RPMI8226 (cell line): ENCODE measurements at places on chromosomes 12 and 14.

DNA sequence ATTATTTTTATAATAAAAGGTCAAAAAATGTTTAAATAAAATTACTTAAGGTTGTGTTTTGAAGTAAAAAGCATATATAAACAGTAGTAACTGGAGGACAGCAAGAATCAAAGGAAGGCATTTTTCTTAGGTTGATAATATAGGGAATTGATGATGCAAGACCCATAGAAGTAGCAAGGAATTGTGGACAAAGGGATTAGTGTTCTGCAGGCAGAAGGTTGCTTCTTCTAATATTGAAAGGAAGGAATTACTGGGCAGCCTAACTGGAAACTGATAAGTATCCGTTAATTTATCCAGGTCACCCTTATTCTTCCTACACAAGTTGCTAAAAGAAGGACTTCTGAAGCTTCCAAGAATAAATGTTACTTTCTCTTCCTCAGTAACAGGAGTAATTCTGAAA lies 54.5 kb upstream of the ALX1 start:
- DNase-seq, result no peak

- no peak for DNase-seq
Observed at GRCh38 chr12:114623737-114624136, 60.2 kb downstream of the TBX3 start.

DNA sequence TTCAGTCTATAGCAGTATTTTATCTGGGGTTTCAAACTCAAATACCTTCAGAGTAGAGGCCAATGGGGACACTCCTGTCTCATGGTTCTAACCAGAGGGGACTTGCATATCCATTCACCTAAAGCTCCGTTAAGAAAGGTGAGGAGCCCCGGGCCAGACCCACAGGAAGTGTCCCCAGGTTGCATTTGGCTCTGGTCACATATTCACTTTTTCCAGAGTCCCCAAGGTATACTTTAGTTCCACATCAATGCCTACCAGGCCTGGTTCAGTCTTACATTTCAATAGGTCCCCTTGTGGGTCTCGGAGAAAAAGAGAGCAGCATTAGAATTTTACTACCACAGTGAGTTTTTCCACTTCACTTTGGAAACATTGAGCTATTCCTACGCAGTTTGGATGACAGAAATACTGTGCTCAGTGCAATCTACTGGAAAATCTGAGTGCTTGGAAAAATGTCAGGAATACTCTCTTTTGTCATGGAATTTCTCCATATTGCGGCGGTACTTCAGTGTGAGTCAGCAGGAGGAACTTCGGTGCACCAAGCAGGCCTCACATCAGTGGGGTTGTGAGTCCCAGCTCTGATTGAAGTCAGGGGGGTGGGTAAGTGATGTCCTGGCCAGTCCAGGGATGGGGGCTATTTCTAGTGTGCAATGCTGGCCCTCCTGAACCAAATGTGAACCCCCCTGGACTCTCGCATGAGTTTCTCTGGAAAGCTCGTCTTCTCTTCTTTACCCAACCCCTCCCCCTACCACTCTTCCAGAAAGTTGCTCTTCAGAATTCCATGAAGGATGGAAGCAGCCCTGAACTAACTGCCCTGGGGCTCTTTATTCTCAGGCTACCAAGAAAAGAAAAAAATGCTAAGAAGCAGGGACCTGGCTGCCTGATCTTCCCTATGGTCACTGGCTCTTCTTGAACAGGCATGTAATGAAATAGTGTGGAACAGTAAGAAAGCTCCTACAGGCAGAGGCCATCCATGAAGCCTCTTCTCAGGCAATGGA lies 184.7 kb downstream of the PRKCH start:
- DNase-seq, result no peak

- DNase-seq, result no peak
Observed at GRCh38 chr12:109631302-109631701, 57.7 kb downstream of the MVK start.

- no peak for DNase-seq
Observed at GRCh38 chr14:85024931-85025330, 505.0 kb upstream of the FLRT2 start.

- no peak for DNase-seq
Observed at GRCh38 chr14:104980611-104981531, 2.7 kb upstream of the AHNAK2 start.

DNA sequence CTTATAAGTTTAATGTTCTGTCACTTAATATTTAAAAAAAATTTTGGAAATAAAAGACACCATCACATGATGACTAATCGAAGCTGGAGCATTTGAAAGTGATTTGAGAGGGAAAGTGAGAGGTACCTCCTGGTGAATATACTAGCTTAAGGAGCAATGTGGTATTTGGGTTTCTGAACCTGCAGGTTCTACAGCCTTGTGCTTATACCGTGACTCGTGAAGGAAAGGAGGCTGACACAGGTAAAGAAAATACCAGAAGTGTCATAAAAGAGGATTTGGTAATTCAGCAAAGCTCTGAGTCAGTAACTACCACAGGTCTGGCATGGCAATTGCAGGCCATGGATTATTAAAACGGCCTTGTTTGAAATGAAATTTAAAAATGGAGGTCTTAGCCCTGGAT lies 151.0 kb downstream of the SLC38A4 start:
- no peak for DNase-seq

DNA sequence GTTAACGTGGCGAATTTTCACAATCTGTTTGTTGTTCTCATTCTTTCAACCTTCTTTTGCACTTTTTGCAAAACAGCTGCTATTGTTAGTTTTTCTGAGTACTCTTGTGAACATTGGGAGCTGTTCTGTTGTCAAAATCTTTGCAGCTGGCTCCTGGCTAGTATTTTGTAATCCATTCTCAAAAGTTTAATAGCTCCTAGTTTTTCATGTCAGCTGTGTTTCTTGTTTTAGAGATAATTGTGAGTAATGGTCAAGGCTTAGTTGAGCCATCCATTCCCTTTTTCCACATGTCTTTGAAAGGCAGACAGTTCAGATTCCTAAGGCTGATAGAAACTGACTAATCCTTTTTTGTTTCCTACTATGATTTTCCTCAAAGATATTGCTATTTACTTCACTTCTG lies 39.1 kb upstream of the CRADD start:
- DNase-seq, result no peak

DNA sequence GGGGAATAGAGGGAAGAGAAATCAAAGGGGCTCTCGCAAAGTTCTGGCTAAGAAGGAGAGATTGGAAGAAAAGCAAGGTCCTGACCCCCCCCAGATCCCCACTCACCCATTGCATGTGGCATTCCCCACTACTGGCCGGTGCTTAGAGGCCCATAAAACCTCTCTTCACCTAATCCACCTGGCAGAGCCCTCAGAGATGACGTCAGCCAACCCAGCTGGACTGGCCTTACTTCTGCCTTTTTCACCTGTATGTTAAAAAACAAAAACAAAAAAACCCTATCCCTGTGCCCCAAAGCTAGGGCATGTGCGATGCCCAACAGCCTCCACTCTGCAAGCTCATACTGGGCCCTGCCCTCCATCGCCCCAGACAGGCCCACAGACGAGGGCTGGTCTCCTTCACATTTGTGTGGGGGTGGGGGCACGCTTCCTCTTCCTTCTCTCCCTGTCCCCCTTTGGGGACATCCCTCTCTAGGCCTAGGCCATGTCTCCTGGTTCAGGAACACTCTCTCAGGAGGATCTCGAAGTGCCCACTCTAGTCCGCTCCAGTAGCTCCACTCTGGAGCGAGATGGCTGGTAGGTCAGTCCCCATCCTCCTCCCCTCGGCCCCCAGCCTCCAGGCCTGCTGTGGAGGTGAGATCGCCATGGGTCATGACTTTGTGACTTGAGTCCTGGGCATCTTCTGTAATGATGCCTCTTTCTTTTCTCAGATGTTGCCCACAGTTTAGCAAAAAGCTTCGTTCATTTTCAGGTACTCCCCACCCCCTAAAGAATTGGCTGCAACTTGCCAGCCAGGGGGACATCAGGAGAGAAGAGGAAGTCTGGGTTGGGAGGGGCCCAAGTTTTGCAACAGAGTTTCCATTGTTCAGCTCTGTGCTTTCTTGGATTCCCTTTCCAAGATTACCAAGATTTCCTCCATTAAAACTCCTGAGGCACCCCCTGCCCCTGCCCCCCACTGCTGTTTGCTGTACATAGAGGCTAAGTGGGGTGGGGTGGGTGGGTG lies 37.0 kb downstream of the FIGNL2 start:
- DNase-seq, result peak; percentile 37

GRCh38 chr12:90355711-90356355 lies 599.1 kb downstream of the CCER1 start:
- DNase-seq, result no peak

DNA sequence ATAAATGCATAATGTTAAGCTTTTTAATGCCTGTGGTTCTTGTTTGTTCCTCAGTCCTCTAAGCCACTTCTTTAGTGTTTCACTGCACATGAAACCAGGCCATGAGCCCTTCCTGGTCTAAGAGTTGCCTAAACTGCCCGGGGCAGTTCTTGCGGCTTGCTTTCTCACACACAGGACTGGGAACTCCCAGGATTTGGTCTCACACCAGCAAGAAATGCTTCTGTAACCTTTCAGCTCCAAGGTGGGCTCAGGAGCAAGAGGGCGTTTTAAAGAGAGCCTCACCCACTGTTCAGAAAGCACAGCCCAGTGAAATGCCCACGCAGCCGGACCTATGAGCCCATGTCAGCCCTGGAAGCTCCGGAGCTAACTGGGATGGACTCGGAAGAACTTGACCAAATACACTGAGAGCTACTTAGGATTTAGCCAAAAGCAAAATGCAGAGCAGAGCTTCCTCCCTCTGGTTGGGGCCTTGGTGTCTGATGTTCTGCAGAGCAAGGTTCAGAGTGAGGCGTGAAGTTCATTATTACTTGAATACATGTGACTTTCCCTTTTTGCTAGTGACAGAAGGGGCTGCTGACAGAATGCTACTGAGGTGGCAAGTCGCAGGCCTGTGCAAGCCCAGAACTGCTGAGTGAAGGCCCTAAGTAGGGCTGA lies 23.4 kb downstream of the SLC25A29 start:
- DNase-seq, result no peak

GRCh38 chr14:51201890-51202289 lies 38.2 kb upstream of the TMX1 start:
- DNase-seq, result no peak

GRCh38 chr14:24232645-24233537 lies at the start of gene GMPR2:
Gene GMPR2, plus strand, starts transcription at chr14:24232929. Its CDS starts 325 bp downstream, at chr14:24233254.
- no peak for DNase-seq

DNA sequence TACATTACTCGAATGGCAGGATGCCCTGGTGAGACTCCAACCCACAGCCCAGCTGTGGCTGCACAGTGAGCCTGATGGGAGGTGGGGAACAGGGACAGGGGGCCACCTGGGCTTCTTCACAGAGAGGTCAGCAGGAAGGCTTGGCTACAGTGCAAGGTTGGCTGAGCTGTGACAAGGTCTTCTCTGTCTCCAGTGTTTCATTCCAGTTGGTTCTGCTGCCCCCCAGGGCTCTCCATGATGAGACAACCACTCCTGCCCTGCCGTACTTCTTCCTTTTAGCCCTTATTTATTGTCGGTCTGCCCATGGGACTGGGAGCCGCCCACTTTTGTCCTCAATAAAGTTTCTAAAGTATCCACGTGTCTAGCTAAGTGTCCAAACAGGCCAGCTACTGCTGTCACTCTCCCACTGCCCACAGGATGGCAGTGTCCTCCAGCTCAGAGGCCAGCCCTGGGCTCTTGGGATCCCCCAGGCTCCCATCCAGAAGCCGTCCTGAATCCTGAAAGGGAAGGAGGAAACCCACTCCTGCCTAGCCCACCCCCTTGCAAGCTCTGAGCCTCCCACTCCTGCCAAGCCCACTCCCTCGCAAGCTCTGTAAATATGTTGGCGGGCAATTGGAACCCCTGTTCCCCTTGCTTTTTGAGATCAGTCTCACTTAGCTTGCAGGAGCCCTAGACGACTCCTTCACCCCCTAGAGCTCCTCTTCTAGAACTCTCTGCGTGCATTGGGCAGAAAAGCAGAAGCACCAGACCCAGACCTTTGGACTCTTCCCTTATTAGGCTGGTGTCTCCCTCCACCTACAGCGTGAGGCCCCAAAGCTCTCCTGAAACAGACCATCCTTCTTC lies 5.4 kb downstream of the C1QL4 start:
- peak; percentile 45 for DNase-seq
